GM10248 (cell line): ENCODE measurements at places on chromosomes 16 and 17.

- DNase-seq, result peak; percentile 73
Observed at GRCh38 chr16:11232852-11233726, 22.9 kb downstream of the SOCS1 start.

DNA sequence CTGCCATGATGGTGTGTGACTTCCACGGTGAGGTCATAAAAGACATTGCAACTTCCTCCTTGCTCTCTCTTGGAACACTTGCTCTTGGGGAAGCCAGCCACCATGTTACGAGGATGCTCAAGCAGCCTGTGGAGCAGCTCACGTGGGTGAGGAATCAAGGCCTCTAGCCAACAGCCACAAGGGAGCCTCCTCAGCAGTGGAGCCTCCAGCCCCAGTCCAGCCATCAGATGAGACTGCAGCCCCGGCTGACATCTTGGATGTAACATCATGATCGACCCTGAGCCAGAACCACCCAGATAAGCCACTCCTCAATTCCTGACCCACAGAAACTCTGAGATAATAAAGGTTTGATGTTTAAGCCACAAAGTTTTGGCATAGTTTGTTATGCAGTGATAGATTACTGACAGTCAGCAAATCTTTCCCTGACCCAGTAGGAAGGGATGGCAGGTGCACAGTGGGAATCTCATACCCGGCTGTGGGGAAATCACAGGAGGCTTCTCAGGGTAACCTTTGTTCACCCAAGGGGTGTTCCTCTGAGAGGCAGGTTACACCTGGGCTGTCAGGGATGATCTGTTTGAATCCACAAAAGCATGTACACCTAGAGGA is 23.3 kb upstream of the GINS2 start:
- DNase-seq, result no peak

GRCh38 chr17:50361561-50362480 is 11.2 kb downstream of the MRPL27 start:
- DNase-seq, result peak; percentile 85

DNA sequence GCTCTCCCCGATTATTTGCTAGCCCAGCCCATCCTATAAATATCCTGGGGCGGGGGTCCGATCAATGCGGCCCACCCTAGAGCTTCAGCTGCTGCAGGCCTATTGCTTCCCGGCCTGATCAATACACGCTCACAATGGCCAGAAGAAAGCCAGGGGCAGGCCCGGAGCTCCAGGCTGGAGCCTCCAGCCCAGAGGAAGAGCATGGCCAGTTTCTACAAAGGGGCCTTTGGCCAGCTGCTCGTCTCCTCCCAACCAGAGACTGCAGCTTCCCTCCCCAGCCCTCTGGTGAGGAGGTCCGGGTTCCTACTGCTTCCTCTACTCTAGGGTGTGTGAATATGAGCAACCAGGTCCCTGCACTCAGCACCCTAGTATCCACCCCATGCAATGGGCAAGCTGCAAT is 36.7 kb downstream of the SALL1 start:
- no peak for DNase-seq

DNA sequence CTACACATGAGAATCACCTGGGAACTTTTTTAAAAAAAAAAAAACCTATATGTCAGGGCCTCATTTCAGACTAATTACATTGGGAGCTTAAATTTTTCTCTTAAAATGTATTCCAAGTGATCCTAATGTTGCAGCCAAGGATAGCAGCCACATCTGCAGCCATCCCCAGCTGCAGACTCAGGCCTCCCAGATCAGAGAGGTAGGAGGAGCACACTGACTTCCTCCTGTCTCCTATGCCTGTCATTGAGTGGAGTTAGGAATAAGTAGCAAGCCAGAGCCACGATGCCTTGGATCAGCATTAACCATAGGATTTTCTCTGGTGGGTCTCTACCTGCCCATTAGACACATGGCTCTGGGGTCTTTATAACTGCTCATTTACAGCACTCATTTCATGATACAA is 463.5 kb downstream of the HS3ST4 start:
- no peak for DNase-seq
